ENCODE measurements at places on chromosomes 12 and 14.
A peak's percentile ranks its signal among the peaks of the same experiment; 100 is the strongest.

DNA sequence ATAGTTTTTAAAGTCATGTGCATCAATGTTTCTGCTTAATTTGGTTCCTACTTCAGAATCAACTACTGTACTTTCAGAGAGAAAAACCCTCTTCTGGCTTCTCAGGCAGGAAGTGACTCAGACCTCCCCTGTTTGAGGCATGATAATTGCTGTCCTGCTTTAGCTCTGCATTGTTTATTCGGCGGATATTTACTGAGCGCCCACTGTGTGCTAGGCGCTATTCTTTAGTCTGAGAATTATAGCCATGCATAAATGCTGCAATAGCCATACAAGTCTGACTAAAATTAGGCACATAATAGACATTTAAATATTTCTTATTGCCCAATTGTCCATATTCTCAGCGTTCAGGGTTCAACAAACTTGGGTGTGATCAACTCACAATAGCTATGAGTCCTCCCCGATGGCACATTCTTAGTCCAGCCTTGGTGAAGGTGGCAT is 6.1 kb upstream of the AMIGO2 start:
- H3K36me3 ChIP-seq = no peaks in the 10 kb centered on the region
- DNase-seq = no peak
- H3K27me3 ChIP-seq = no peaks in the 10 kb centered on the region
- peaks cover 44% of the 10 kb centered on the region for H3K4me1 ChIP-seq

DNA sequence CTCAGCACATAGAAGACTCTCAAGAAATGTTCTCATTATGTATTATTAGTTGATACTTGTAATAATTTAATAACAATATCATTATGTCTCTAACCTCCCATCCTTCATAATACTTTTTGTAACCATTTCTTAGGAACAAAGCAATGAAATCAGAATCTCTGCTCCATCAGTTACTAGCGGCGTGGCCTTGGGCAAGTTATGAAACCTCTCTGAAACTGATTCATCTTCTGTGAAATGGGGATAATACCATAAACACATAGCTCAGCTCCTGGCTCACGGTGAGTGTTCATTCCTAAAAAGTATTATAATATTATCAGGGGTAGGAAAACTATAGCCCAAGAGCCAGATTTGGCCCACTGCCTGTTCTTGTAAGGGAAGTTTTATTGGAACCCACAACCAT is 11.4 kb upstream of the CMKLR1 start:
- peaks cover 1% of the 10 kb centered on the region for H3K27me3 ChIP-seq
- no peak overlapping the region for H3K4me3 ChIP-seq
- no peak for DNase-seq
- H3K4me1 ChIP-seq = no peaks in the 10 kb centered on the region

DNA sequence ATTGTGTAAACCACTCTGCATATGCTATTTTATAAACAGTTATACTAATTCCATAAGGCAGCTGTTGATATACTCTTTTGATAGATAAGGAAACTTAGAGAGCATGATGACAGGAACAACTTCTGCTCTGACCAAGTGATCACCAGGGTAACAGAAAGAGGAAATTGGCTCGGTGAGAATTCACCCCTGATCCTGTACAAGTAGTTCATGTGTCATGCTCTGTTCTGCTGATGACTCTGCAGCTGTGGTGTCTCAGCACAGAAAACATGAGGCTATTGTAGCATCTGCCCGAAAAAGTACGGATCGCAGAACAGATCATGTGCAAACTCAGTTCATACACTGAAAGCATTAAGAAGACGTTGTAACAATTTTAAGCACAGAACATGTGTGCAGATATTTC is 345.0 kb downstream of the LRIG3 start:
- DNase-seq = no peak
- H3K4me1 ChIP-seq = no peaks in the 10 kb centered on the region
- H3K27ac ChIP-seq = no peak overlapping the region
- H3K36me3 ChIP-seq = no peaks in the 10 kb centered on the region
- no peak overlapping the region for H3K4me3 ChIP-seq

DNA sequence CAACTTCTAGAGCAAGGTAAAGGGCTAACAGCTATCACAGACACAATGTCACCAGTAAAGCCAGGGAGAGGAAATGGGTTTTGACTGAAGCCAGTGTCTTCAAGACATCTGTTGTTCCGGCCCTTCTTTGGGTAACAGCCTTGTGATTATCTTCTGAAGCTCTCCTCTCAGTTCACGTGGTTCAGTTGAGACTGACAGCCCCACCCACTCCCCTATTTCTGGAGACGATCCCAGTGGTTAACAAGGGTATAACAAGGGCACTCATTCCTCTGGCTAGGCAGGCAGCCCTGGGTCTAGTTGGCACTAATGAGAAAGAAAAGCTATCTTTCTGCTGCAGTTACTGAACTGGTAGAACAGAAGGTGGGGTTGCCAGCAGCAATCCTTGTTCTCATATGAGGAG is 6.9 kb downstream of the GNPTAB start:
- H3K4me1 ChIP-seq = peaks cover 24% of the 10 kb centered on the region
- H3K4me3 ChIP-seq = no peak overlapping the region
- no peak overlapping the region for H3K27ac ChIP-seq
- no peaks in the 10 kb centered on the region for H3K36me3 ChIP-seq
- peaks cover 5% of the 10 kb centered on the region for H3K27me3 ChIP-seq

DNA sequence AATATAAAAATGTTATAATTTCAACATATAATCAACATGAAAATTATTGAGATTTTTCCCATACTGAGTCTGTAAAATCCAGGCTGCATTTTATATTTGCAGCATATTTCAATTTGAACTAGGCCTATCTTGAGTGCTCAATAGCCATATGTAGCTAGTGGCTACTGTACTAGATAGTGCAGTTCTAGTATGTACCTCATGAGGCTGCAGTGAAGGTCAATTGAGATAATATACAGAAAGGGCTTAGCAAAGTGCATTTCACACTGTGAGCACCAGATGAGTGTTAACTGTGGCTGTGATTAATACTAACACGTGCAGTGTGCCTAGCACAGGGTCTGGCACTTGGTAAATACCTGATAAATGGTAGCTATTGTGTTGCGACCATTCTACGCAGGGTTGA is 5.4 kb upstream of the SLC22A17 start:
- H3K36me3 ChIP-seq = peaks cover 18% of the 10 kb centered on the region
- no peak overlapping the region for H3K4me3 ChIP-seq
- DNase-seq = no peak
- peaks cover 13% of the 10 kb centered on the region for H3K27me3 ChIP-seq

DNA sequence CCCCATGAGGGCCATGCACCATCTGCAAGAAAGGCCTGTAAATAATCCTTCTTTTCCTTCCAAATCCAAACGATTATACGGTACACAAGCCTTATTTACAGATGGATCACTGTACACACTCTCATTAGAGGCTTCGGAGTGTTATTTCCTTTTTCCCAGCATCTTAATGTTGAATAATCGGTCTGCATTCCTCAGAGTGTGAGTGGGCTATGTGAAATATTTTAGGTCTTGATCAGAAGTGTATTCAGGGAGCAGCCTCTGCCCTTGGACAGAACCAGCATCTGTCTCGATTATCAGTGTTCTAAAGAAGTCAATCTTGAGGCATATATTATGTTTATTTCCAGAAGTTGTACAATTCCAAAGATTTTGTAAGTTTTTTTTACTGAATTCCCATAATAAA is 340.6 kb downstream of the SEC23A start:
- H3K4me3 ChIP-seq = no peak overlapping the region
- DNase-seq = no peak
- no peaks in the 10 kb centered on the region for H3K36me3 ChIP-seq
- H3K27me3 ChIP-seq = no peaks in the 10 kb centered on the region
- H3K27ac ChIP-seq = no peak overlapping the region
- H3K4me1 ChIP-seq = no peaks in the 10 kb centered on the region

GRCh38 chr12:17588968-17589367 is 501.0 kb downstream of the RERGL start:
- peak; percentile 33 for DNase-seq
- no peaks in the 10 kb centered on the region for H3K27me3 ChIP-seq
- no peaks in the 10 kb centered on the region for H3K4me1 ChIP-seq
- H3K27ac ChIP-seq = no peak overlapping the region
- no peak overlapping the region for H3K4me3 ChIP-seq
- no peaks in the 10 kb centered on the region for H3K36me3 ChIP-seq

- H3K4me1 ChIP-seq = no peaks in the 10 kb centered on the region
- no peaks in the 10 kb centered on the region for H3K27me3 ChIP-seq
- H3K36me3 ChIP-seq = peaks cover 10% of the 10 kb centered on the region
- no peak for DNase-seq
Observed at GRCh38 chr14:64213086-64213485, 81.1 kb downstream of the ESR2 start.

DNA sequence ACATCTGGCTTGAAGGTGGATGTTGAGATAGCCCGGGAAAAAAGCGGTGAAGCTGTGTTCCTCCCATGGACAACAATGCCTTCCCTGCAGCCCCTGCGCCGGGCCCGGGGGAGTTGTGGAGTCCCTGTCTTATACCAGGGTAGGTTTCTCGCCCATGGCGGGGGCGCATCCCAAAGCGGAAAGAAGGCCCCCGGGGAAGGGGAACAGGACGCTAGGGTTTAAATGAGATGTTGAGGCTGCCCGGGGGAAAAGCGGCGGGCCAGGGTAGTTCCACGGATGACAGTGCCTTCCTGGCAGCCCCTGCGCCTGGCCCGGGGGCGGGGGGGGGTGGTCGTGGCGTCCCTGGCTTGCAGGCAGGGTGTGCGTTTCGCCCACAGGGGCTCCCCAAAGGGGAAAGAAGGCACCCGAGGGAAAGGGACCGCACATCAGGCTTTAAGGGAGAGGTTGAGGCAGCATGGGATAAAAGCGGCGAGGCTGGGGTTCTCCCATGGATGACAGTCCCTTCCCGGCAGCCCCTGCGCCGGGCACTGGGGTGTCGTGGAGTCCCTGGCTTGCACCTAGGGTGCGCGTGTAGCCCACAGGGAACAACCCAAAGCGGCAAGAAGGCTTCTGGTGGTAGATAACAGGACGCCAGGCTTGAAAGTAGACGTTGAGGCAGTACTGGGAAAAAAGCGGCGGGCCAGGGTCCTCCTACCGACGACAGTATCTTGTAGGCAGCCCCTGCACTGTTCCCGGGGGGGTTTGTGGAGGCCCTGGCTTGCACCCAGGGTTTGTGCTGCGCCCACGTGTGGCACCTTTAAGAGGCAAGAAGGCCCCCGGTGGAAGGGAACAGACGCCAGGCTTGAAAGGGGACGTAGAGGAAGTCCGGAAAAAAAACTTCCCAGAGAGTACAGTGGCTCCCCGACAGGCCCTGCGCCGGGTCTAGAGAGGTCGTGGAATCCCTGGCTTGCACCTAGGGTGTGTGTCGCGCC is 160.8 kb upstream of the ALG10B start:
- peaks cover 12% of the 10 kb centered on the region for H3K27me3 ChIP-seq
- DNase-seq = no peak
- H3K36me3 ChIP-seq = peaks cover 6% of the 10 kb centered on the region
- no peak overlapping the region for H3K4me3 ChIP-seq
- H3K4me1 ChIP-seq = no peaks in the 10 kb centered on the region

GRCh38 chr14:62143245-62143644 is 381.0 kb downstream of the SNAPC1 start:
- H3K27me3 ChIP-seq = peaks cover 1% of the 10 kb centered on the region
- DNase-seq = no peak
- H3K36me3 ChIP-seq = no peaks in the 10 kb centered on the region
- no peaks in the 10 kb centered on the region for H3K4me1 ChIP-seq
- H3K4me3 ChIP-seq = no peak overlapping the region
- H3K27ac ChIP-seq = no peak overlapping the region

DNA sequence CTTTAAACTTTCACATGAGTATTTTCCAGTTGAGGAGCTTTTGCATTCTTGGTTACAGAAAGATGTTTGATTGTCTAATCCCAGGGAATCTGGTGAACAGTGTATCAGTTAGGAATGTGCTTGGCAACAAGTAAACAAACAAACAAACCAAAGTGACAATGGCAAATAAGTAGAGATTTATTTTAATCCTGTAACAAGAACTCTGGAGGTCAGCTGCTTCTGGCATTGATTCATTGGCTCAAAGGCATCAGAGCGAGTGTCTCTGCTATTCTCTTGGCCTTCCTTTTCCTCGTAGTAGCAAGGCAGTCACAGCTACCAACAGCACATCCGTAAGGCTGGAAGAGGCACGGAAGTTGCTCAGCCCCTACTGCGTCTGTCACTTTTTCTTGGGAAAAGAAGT is 37.2 kb downstream of the CRADD start:
- DNase-seq = no peak
- H3K36me3 ChIP-seq = no peaks in the 10 kb centered on the region
- H3K27me3 ChIP-seq = no peaks in the 10 kb centered on the region
- H3K27ac ChIP-seq = no peak overlapping the region
- H3K4me3 ChIP-seq = no peak overlapping the region

GRCh38 chr12:118472940-118473339 is 96.6 kb downstream of the SUDS3 start:
- no peak for DNase-seq
- no peak overlapping the region for H3K4me3 ChIP-seq
- H3K27ac ChIP-seq = no peak overlapping the region
- peaks cover 2% of the 10 kb centered on the region for H3K27me3 ChIP-seq
- H3K36me3 ChIP-seq = no peaks in the 10 kb centered on the region
- no peaks in the 10 kb centered on the region for H3K4me1 ChIP-seq

DNA sequence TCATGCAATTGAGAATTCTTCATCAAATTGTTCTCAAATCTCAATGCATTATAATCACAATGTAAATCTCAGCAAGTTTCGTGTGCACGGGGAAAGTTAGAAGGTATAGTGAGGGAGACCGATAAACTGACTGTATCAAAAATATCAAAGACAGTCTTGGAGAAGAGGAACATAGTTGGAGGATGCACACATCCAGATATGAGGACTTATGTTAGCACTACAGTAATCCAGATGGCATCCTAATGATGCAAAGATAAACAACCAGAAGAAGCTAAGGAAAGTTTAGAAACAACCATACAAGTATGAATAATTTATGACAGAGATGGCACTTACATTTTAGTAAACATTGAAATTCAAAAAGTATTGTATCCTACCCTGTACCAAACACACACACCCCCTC is 760.1 kb downstream of the RPS29 start:
- no peaks in the 10 kb centered on the region for H3K36me3 ChIP-seq
- no peaks in the 10 kb centered on the region for H3K4me1 ChIP-seq
- no peak overlapping the region for H3K27ac ChIP-seq
- no peak overlapping the region for H3K4me3 ChIP-seq
- H3K27me3 ChIP-seq = no peaks in the 10 kb centered on the region

Measured in endothelial cell (in vitro differentiated cells).